Stimulated activated CD8-positive, alpha-beta memory T cell treated with anti-CD3 and anti-CD28 coated beads, Interleukin-4, amount 100 ng/mL, for 1 hour (primary cell): ENCODE measurements at places on chromosomes 7 and 10.

DNA sequence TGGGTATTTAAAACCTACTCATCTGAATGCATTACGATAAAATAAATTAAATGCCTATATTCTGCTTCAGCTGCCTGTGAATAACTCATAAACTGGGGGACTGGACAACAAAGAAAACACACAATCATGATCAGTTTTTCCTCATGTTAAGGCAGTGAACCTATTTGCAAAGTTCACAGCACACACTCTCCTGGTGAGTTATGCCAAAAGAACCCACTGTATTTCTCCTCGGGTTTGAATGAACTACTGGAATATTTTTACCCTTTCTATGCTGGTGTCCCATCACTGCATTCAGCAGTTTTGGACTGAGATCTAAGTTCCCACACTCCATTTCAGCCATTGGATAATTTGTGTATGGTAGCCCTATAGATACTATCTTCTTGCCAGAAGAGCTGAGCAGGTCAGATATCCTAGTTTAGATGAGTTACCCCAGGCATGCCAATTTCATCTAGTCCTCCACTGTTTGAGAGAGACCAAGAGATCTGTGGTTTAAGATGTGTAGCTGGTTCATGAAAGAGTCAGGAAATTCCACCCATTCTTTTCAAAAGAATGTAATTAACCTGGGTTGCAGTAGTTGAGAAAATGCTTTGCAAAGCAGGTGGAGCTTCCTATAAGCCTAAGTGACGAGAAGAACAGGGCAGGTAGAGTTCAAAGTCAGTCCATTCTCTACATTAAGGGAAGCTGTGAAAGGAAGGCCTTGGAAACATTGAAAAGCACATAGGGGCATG lies 101.7 kb downstream of the PLXDC2 start:
- DNase-seq: no peak

DNA sequence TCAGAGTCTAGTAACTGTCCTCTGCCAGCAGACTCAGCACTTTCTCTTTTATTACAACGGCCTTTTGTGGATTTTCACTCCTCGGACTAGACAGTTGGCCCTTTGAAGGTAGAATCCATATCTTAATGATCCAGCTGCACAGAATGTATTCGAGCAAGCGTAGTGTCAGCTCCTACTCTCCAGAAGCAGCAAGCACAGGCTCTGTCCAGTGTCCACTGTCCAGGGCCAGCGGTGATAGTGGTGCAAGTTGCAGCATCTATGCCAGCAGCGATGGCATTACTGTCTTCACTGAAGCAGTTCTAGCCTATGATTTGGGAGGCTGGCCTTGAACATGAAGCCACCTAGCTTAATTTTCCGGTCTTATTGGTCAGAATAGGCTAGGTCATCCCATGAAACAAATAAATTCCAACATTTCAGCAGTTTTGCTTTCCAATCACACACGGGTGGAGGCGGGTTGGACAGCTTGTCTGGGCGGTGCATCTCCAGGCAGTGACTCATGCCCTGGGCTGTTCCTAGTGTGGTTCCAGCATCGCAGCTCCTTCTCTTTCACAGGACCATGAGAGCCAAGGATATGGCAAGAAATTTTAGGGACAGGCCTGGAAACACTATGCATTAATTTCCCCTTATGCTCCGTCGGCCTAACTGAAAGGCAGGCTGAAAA lies 108.6 kb upstream of the KCNMA1 start:
- no peak for DNase-seq

DNA sequence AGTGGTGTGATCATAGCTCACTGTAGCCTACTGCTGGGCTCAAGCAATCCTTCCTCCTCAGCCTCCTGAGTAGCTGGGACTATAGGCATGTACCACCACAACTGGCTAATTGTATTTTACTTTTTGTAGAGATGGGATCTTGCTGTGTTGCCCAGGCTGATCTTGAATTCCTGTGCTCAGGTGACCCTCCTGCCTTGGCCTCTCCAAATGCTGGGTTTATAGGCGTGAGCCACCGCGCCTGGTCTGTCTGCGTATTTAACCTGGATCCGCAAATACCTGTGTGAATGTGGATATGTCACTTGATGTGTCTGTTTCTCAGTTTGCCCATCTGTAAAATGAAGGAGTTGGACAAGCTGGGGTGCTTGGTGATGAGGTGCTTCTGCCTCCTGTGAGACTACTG lies 123.9 kb downstream of the BAMBI start:
- no peak for DNase-seq

GRCh38 chr7:30594048-30594539 lies 584 bp upstream of the GARS1 start:
- DNase-seq: no peak

DNA sequence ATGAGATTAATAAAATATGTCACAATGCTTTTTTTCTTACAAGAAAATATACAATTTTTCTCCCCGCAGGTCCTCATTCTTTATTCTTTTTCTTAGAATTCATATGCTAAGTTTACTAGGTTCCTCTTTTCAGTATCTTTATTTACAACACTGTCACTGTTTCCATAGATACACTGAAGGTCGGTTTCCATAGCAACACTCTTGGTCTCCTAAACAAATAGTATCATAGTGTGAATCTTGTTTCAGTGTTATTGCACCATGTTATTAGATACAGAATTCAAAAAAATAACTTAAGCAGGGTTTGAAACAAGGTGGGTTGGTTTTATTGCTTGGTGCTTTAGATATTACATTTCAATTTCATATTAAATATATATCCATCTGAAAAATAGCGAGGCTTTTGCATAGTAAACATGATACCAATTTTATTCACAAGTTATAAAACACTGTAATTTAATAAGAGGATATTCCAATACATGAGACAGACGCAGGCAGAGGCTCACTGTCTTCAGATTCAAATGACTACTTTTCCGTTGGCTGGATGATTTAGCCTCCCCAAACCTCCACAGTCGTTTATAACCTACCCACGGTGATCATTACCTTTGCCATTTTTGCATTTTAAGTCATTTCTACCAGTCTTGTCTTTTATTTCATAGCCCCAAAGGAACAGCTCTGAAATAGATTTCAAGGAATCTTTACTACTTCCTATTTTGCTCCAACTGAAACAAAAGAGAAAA lies 88.9 kb upstream of the KLF6 start:
- DNase-seq: no peak

- no peak for DNase-seq
These were observed at the start of gene MNX1 for GRCh38 chr7:157010588-157011332. Gene MNX1 (minus strand): TSS chr7:157010663. CDS start chr7:157010350, 313 bp downstream.

- DNase-seq: no peak
These were observed 805 bp downstream of the ZNF736 start for GRCh38 chr7:64314566-64314965.

- no peak for DNase-seq
These were observed 6.0 kb upstream of the ZRANB1 start for GRCh38 chr10:124935946-124936345.

DNA sequence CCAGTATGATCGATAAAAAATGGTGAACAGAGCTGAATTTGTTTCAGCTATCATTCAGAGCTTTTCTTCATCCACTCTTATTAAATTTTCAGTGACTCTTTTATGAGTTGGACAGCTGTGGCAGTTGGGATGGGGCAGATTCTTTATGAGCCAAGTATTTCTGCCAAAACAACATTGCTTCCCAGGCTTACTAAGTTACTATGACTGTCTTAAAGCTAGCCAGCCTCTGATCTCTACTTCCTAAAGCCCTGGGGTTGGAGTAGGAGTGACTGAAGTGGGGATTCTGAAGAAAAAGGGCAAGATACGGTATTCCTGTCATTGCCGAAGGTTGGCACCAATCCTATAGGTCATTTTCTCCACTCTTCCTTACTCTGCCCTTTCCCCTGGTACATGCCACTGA lies 12.7 kb downstream of the RPP30 start:
- DNase-seq: no peak

DNA sequence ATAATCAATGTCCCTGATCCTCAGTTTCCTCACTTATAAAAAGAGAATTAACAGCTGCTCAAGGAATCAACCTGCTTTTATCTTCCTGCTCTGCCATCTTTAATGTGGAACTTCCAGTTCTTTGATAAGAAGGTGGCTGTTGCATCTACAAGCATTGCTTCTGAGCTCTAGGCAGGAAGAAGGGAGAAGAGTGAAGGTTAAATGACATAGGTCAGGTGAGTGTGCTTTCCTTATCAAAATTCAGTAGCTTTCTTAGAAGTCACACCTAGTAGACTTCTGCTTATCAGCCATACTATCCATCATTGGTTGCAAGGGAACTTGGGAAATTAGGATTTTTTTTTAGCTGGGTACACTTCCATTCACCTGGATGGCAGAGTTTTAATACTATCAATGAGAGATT lies 24.0 kb upstream of the KIF20B start:
- DNase-seq: no peak

GRCh38 chr10:97608991-97609561 lies 19.6 kb downstream of the C10orf62 start:
- DNase-seq: no peak

- DNase-seq: no peak
These were observed 42.3 kb downstream of the PFKP start for GRCh38 chr10:3109633-3110032.

DNA sequence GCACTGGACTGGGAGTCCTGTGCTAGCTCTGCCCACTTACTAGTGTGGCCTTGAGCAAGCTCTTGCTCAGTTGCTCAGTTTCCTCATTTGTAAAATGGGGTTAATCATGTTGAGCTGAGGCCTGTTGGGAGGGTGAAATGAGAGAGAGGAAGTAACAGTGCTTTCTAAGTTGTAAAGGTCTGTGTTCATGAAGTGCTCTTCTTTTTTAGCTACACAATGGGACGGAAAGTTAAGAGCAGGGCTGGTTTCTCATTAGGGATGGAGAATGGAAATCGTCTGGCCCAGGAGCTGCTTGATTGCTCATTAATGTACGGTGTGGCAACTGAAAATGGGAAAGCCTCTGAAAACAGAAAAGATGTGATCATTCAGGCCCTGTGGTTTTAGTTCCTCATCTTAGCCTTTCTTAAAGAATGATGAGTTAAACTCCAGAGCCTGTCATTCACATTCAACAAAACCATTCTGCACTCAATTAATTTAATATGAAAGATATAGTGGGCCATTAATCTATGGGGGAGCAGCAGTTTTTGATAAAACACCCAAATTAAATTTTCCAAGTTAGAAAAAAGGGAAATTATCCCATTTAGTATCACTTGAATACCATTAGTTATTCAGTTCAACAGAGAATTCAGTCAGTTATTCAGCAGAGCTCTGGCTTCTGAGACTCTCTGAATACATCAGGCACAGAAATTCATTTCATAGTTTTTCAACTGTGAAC lies 60.5 kb downstream of the SH2D4B start:
- no peak for DNase-seq

DNA sequence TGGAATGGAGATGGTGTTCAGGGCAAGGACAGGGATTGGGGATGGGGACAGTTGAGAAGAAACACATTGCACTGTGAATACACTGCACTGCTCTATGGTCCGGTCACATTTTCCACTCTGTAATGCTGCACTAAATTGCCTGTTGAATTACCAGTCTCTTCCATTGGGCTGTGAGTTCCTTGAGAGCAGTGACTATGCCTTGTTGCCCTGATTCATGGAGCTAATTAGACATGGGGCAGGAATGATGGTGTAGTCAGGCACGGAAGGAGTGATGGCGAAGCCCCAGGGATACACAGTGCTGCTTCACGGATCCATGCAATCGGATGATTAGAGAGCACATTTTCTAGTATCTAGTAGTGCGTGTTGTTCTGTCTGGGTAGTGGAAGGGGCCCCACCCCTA lies 25.4 kb upstream of the GPAM start:
- DNase-seq: no peak

DNA sequence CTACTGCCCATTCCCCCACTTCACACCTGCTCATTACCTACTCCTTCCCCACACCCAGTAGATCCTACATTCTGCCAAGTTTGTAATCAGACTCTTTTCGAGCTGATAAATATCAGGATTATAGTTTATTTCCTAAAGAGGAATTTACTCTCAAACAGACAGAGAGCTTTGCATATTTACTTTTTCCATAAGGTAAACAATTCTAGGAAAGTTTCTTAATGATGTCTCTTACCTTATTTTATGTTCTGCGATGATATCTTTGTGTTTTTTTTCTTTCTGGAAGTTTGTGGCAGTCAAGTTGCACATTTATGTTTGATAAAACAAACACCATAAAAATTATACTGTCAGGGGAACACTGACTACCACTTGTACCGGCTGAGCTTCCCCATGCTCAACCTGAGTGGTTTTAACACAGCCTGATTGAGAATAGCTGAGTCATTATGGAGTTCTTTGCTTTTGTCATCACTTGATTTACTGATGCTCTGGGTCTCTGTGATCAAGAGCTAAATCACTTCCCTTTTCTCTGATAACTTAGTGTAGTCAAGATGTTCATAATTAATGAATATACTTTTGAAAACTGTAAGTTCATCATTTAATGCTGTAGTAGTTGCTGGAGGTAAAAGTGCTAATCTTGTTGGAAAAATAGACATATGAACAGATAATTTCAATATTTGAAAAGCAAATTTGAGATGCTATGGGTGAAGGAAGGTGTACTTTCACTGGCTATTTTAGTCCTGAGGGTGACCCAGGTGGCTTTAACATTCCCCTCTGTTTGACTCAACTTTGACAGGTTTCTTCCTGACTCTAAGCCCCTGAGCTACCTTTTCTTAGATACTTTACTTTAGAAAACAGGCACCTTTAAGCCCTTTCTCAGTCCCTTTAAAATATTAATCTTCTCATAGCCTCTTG lies 1034.5 kb upstream of the LRRTM3 start:
- no peak for DNase-seq

- DNase-seq: no peak
These were observed 339.2 kb downstream of the DNAJB6 start for GRCh38 chr7:157676001-157676400.

DNA sequence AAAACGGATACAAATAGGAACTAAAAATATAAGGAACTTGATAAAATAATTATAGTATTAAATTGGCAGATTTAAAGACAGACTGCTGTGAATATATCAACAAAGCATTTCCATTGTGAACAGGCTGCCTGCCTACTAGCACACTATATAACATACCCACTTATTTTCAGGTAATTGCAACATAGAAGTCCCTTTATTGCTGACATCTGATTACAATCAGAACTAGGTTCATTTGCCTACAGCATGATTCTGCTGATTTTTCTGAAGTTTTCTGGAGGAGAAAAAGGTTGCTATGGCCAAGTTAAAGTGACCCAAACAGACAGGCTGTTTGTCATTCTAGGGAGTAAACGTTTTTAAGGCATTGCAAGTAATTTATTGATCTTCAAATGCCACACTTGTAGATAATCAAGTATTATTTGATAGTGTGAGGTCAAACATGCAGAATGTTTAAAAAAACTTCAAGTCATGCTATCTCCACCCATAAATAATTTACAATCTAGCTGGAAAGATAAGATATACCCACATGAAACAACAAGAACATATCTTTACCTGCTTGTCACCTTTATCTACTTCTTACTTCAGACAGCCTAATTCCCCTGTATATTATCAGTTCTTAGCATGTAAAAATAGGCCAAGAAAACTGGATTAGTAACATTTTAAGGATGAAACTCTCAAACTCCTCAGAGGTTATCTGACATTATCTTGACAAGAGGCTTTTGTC lies 40.5 kb downstream of the MTPN start:
- DNase-seq: no peak

- DNase-seq: no peak
These were observed 259.8 kb downstream of the GLI3 start for GRCh38 chr7:41977151-41977651.

DNA sequence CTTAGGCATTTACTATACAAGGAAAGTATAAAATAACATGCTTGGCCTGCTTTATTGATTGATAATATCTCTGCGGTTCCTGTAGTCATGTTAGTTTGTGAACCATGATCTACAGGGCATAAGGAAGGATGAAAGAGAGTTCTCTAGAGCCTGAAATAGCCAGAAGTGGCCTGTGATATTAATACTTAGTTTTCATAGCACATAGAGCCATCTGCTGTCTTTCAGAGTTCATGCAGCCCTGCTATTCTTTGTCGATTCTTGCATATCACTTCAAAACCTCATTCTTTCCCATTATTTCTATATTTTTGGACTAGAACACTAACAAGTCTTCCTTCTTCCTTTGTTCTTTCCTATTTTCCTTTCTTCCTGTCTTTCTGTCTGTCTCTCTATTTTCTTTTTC lies 26.4 kb upstream of the PRKG1 start:
- no peak for DNase-seq
